ENCODE measurements at places on chromosomes 16 and 17. TPM values are rescaled to one million over a fixed set of nuclear protein-coding genes. Genes with fewer than 3 reads are reported as not detected.

DNA sequence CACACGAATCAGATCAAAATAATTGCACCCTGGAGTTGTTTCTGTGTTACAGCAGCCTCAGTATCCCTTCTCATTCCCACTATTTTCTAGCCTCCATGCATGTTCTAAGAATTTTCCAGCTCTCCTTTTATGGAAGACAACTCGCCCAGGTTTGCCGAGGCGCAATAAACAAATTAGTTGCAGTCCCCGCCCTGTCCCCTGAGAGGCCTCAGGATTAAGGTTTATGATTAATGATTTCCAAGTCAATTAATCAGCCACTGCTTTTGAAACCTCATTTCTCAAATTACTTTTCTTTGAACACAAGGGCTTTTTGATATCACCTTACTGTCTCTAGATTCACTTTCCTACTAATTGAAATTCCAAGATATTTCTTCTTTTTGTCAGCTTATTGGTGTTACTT lies 138.3 kb upstream of the HSBP1 start:
- DNase-seq = no peak
- no peak overlapping the region for H3K4me3 ChIP-seq
- H3K27me3 ChIP-seq = no peaks in the 10 kb centered on the region
- no peak overlapping the region for H3K27ac ChIP-seq
- no peaks in the 10 kb centered on the region for H3K36me3 ChIP-seq

DNA sequence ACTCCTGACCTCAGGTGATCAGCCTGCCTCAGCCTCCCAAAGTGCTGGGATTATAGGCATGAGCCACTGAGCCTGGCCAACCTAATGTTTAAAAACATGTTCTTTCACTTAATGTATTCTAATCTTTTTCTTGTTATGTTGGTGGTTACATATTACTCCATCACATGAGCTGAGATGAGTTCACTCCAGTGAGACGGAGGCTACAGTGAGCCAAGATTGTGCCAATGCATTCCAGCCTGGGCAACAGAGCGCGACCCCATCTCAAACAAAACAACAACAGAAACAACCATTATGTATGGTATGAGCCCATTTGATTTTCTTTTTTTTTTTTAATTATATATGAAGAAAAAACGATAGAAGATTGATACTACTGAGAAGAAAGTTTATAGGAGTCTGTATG lies 39.6 kb downstream of the SLC39A11 start:
- peaks cover 5% of the 10 kb centered on the region for H3K36me3 ChIP-seq
- H3K4me3 ChIP-seq = no peak overlapping the region
- H3K27me3 ChIP-seq = no peaks in the 10 kb centered on the region
- H3K27ac ChIP-seq = no peak overlapping the region

DNA sequence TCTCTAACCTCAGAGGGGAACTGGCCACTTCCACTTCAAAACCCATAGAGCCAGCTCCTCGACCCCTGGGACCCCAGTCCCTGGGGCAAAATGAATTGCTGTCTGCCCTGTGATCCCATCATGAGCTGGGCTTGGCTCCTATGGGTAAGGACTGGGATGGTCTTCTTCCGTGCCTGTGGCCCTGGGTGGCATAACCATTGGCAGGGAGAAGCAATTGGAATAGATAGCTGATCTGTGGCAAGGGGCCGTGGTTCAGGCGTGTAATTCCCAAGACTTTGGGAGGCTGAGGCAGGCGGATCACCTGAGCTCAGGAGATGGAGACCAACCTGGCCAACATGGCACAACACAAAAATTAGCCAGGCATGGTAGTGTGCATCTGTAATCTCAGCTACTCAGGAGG lies 4.3 kb downstream of the SULT1A2 start:
- H3K4me3 ChIP-seq = no peak overlapping the region
- H3K27ac ChIP-seq = no peak overlapping the region
- no peaks in the 10 kb centered on the region for H3K27me3 ChIP-seq
- H3K36me3 ChIP-seq = peaks cover 55% of the 10 kb centered on the region
- DNase-seq = no peak

- H3K27me3 ChIP-seq = no peaks in the 10 kb centered on the region
- no peak for DNase-seq
- H3K27ac ChIP-seq = no peak within 1 kb of the TSS
- H3K4me3 ChIP-seq = no peak within 1 kb of the TSS
- H3K4me1 ChIP-seq = no peaks in the 10 kb centered on the region
These were observed at the start of gene MYH1 for GRCh38 chr17:10518271-10519037. Gene MYH1 (minus strand): TSS chr17:10518542. CDS start chr17:10516642, 1,900 bp downstream.

GRCh38 chr17:44487170-44487569 lies 16.0 kb downstream of the GPATCH8 start:
- no peaks in the 10 kb centered on the region for H3K4me1 ChIP-seq
- DNase-seq = no peak
- no peaks in the 10 kb centered on the region for H3K27me3 ChIP-seq

KRT25 gene
- not detected for total RNA-seq

KRTAP2-2 gene
- not detected for total RNA-seq

GPR179 gene
- total RNA-seq = not detected

CDRT15L2 gene
- not detected for total RNA-seq

CCL7 gene
- total RNA-seq = not detected

PRDM7 gene
- total RNA-seq = not detected

PRR35 gene
- total RNA-seq = not detected

ARMC7 gene
- total RNA-seq = 18.7 TPM

LHX1 gene
- not detected for total RNA-seq

Data from stomach (tissue), 19 donors.